ENCODE measurements at places on chromosomes 6 and 20.

- no peak for DNase-seq
Measured at GRCh38 chr6:130009146-130009545, 9.2 kb upstream of the L3MBTL3 start.

GRCh38 chr20:58076405-58076804 lies 152.0 kb downstream of the ANKRD60 start:
- DNase-seq, result no peak

DNA sequence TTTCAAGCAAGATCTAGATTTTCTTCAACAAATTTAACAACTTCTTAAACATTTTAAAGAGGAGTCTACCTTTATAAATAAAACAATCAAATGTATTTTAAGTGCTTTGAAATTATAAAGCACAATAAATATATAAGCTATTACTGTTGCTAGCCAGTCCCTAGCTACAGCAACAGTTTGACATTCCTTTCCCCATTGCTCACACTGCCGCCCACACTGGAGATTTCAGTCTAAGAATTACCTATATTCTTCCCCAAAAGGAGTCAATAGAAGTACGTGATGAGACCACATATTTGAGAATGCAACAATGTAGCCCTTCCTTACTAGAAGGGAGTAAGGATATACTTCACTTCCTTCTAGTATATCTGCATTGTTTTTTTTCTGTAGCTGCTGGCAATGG lies 65.3 kb upstream of the RNF146 start:
- DNase-seq, result no peak

GRCh38 chr6:40965046-40965445 lies 74.0 kb downstream of the UNC5CL start:
- no peak for DNase-seq

DNA sequence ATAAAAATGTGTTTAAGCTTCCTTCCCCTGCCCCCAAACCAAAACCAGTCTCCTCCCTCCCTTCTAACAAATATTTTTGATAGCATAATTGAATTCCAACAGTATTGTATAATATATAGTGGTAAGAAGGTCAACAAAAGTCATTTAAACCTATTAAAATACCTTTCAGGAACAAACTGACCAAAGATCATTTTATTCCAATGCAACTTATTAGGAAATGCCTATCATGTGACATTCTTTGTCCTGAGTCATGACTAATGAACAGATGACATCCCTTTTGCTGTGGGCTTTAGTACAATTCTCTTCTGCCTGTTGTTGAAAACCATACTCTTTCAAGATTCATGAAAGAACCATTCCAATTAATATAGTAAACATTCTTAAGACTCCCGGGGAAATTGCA lies 51.5 kb upstream of the TRAF3IP2 start:
- DNase-seq, result no peak

All from activated T-cell treated with anti-CD3 and anti-CD28 coated beads, Interleukin-2, amount 50 U/mL, for 72 hours (primary cell).